Dermis blood vessel endothelial cell (primary cell): ENCODE measurements at places on chromosomes 6 and 20.

DNA sequence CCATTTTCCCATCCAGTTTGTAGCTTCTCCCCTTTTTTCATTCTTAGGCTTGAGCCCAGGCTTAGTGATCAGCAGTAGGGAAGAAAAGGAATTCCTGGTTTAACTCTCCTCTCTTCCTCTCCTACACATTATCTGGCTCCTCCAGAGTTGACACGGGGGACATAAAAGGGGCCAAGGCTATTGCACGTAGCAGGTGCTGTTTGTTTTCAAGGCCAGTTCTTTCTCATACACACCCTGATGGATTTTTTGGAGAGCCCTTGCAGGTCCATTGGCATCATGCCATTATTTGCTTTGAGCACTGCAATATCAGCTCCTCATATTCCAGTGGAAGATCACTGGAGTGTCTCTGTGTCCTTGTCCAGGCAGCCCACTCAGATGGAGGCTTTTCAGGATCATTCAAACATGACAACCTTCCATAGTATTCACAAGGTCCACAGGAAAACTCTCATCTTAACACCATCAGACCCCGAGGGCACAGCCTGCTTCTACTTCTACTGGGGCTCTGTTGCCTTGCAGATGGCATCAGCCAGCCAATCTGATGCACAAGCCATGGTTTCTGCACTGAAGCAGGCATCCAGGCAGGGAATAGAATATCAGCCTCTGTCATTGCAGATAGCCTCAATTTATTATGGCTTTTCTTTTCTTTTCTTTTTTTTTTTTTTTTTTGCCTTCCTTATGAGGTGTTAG lies 18.8 kb downstream of the PLCB4 start:
- DNase-seq: no peak

- DNase-seq: no peak
Measured at GRCh38 chr6:166970776-166971175, 14.4 kb upstream of the RNASET2 start.

- DNase-seq: no peak
Measured at GRCh38 chr6:149342525-149342924, 25.0 kb downstream of the TAB2 start.

DNA sequence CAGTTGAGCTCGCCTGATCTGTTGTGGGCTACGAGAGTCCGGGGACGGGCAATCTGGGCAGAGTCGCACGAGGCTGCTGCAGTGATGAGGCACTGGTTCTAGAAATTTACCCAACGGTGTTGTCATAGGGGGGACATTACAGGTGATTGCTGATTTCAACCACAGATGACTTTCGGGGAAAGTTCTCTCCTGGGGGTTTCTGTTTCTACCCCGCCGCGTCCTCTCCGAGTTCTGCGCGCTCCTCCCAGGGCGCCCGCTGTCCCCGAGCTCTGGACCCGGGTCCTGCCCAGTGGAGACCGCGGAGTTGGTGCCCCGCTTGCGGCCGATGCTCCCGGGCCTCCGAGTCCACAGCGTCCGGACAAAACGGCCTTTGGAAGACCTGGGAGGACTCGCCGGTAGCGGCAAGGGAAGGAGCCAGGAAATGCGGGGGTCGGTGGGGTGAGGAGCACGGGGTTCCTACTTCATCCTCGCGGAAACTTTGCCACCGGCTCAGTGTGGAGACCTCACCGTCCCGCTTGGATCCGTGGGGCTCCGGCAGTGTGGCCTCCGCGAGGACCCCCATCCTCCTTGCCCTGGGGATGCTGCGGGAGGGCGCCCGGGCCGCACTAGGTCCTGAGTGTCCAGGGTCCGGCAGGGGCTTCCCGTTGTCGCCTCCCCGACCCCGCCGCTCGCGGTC lies 12.3 kb upstream of the RAET1L start:
- no peak for DNase-seq

- DNase-seq: peak; percentile 99
Measured at GRCh38 chr6:43627008-43627825, 1.8 kb downstream of the GTPBP2 start.

DNA sequence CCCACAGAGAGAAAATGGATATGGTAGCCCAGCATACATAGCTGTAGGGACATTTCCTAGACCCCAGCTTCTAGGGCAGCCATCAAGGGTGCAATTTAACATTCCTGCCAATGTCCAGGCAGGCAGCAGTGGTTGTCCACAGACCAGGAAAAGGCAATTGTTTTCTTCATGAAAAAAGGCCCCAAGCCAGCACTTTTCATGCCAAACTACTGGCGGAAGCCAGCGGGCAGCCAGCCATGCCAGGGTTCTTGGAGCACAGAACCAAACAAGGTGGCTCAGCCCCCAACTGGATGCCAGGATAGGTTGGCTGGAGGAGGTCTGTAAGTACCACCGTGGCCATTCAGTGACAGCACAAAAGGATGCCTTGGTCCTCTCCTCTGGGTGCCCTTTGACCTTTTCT lies 94.6 kb downstream of the BANF2 start:
- peak; percentile 52 for DNase-seq

DNA sequence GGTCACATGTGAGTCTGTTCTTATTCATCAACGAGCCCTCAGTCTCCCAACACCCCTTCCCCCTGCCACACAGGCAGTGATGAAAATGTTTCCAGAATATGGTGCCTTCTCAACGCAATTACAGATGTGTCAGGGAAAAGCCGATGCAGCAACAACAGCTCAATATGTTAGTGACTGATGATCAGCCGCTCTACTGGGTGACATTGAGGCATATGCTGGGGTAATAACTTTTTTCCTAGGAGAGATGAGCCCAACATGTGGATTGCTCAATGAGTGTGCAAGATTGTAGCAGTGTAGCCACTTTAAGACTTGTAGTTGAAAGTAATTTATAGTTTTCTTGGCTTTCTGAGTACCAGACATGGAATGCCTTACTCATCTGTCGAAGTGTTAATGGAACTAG lies 49.4 kb downstream of the DTD1 start:
- no peak for DNase-seq

DNA sequence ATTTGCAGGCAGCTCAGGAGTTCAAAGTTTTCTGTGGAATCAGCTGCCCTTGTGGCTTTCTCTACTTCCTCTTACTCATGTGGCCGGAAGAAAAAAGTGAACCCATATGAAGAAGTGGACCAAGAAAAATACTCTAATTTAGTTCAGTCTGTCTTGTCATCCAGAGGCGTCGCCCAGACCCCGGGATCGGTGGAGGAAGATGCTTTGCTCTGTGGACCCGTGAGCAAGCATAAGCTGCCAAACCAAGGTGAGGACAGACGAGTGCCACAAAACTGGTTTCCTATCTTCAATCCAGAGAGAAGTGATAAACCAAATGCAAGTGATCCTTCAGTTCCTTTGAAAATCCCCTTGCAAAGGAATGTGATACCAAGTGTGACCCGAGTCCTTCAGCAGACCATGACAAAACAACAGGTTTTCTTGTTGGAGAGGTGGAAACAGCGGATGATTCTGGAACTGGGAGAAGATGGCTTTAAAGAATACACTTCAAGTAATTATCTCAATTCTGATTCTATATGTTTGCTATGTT lies 1.1 kb downstream of the MGME1 start:
- DNase-seq: peak; percentile 74

DNA sequence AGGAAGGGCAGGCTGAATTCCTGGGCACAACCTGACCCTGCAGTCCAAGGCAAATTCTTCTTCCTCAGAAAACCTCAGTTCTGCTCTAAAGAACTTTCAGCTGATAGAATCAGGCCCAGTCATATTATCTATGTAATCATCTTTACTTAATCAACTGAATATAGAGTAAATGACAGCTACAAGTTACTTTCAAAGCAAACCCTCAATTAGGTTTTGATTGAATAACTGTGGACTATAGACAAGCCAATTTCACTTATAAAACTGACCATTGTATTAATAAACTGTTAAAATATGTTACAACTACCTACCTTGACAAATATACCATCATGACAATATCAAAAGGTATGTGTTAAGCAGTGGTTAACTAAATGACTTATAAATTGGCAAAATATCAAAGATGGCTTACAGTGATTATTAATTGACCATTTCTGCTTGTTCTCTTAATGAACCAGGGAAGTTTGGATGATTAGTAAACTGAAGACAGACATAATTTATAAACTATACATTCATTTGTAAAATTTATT lies 46.1 kb upstream of the ADGRF5 start:
- DNase-seq: no peak

- DNase-seq: no peak
Measured at GRCh38 chr6:110592765-110593164, 116.4 kb upstream of the SLC22A16 start.

DNA sequence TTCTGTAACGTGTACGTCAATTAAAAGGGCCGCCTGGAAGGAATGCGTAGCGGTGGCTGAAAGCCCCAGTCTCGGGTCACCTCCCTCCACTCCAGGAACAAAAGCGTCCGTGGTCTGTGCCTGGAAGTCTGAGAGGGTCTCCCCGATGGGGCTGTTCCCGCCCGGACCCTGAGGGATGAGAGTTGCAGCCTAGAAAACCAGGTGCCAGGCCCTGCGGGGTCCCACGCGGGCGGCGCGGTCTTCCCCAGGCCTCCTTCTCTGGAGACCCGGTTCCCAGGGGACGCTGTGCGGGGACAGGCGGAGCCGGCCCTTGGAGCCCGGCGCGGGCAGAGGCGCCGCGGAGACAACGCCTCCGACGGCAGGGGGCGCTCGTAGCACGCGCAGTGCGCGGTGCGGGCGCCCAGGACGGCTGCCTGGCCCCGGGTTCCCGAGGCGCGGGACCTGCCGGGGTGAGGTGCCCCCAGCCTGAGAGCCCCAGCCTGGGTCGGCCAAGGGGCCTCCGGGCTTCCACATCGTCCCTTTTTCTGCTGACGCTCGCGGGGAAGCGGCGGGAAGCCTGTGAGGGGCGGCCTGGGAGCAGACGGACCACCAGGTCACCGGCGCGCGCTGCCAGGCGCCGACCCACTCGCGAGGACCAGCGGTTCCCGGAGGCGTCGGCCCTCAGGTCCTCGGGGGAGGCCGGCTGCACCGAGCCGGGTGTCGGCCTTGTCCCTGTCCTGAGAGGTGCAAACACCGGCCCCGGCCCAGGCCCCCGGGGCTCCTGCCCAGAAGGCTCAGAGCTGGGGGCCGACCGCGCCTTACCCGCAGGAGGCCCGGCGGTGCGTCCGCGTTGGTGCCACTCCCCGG lies 5.3 kb upstream of the FOXC1 start:
- peak; percentile 78 for DNase-seq

DNA sequence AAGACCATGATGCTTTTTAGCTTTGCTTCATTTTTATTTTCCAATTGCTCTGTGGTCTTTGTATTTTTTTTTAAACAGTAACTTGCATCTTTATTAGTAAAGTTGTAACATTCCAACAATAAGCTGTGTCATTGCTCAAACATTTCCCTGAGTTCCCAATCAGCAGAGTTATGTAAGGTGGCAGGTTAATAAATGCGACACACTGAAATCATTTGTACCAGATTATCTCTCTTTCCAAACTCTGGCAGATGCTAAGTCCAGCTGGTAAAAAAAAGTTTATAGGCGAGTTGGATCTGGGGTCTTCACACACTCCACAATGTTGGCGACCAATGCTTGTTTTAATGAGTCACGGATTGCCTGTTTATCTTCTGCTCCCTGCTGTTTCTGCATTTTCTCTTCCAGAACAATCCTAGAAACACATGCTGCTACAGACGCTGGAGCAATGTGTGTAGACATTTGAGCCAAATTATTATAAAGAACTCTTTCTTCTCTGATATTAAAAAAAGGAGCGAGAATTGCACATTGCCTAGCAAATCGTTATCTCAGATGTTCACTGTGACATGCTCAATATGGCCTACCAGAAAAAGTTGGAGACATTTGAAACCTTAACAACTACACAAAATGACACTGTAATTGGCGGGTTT lies 113.6 kb upstream of the IFNGR1 start:
- no peak for DNase-seq

- DNase-seq: no peak
Measured at GRCh38 chr6:11718463-11718862, 60.1 kb downstream of the ADTRP start.

GRCh38 chr6:147507162-147508041 lies 1.1 kb upstream of the SAMD5 start:
- peak; percentile 26 for DNase-seq

GRCh38 chr6:71011871-71012371 lies 55.1 kb upstream of the B3GAT2 start:
- DNase-seq: no peak

GRCh38 chr6:169274781-169275180 lies 21.1 kb upstream of the THBS2 start:
- DNase-seq: no peak

GRCh38 chr6:12967686-12968085 lies 251.1 kb downstream of the PHACTR1 start:
- DNase-seq: peak; percentile 29

DNA sequence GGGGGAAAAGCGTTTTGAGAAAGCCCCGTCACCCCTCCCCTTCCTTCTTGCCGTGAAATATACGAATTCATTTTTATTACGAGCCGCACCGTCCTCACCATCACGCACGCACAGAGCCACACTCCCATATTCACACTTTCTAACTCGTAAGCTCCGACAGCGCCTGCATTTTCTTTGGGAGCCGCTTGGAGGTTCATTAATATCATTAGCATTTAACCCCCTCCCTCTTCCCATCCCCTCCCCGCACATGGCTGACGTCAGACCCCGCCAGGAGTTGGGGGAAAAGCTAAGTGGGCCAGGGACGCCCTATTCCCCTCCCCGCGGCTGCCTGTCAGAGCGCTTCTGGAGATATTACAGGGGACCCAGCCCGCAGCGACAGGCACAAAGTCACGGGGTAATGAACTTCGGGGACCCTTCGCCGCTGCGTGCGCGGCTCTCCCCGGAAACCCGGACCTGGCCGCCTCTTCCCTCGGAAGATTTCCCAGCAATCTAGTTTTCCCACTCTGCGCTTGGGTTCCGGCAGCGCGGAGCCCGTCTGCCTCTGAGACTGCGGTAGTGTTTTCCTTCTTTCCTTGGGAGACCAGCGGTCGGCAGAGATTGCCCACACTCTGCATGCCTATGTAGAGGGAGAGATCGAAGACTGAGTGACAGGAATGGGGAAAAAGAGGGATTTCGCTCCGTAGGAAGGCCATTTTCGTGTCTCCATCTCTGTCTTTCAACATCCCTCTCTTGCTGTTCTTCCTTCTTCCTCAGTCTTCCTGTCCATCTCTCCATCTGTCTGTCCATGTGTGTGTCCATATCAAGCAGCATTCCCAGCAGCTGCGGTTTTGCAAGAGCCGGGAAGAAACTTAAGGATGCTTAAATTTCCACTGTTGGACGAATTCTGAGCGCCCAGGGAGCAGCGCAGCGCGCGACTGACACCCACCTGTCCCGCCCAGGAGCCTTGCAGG lies at the start of gene NR2E1:
Gene NR2E1 (plus strand): TSS at position 309 of the 950 bp plus-strand sequence. CDS start 744 bp downstream, outside the sequence.
- no peak for DNase-seq

GRCh38 chr20:46894579-46894958 lies at the start of gene EYA2:
Gene EYA2 (plus strand): TSS chr20:46894843. CDS start chr20:46990011, 95,168 bp downstream.
- no peak for DNase-seq

DNA sequence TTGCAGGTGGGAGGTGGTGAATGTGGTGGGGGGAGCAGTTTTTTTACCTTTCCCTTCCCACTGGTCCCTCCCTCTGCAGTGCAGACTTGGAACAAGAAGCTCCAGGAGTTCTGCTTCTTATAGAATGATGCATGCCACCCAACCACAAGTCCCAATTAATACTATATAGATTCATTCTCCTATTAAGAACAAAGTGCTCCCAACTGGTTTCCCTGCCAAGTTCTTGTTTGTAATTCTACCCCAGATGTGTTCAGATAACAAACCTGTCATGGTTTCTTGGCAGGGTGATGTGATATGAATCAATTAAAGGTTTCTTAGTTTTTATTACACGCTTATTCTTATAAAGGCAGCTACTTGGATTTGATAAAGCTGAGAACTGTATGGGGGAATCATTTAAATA lies 23.9 kb downstream of the HDDC2 start:
- no peak for DNase-seq

- DNase-seq: no peak
Measured at GRCh38 chr6:149264629-149265028, 52.9 kb upstream of the TAB2 start.
